Activated naive CD4-positive, alpha-beta T cell (primary cell): ENCODE measurements at places on chromosomes 11 and 22.

GRCh38 chr11:48004456-48004855 is 24.1 kb downstream of the PTPRJ start:
- no peak for DNase-seq

DNA sequence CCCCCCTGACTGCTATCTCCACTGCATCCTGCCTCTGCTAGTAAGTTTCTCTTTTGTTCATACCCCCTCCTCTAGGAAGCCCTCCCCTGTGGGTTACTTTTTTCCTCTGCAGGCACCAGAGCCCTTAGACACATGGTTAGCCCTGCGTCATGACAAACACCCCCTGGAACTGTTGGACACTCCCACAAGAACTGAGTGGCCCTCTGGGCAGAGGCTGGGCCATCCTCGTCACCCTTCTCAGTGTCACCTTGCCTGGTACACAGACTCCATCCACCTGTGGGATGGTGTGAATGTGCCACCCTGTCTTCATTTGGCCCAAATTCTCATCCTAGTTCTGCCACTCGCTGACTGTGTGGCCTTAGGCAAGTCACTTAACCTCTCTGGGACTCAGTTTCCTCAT is 4.1 kb upstream of the RAB3IL1 start:
- no peak for DNase-seq

GRCh38 chr11:11636671-11637070 is 14.9 kb upstream of the GALNT18 start:
- no peak for DNase-seq

DNA sequence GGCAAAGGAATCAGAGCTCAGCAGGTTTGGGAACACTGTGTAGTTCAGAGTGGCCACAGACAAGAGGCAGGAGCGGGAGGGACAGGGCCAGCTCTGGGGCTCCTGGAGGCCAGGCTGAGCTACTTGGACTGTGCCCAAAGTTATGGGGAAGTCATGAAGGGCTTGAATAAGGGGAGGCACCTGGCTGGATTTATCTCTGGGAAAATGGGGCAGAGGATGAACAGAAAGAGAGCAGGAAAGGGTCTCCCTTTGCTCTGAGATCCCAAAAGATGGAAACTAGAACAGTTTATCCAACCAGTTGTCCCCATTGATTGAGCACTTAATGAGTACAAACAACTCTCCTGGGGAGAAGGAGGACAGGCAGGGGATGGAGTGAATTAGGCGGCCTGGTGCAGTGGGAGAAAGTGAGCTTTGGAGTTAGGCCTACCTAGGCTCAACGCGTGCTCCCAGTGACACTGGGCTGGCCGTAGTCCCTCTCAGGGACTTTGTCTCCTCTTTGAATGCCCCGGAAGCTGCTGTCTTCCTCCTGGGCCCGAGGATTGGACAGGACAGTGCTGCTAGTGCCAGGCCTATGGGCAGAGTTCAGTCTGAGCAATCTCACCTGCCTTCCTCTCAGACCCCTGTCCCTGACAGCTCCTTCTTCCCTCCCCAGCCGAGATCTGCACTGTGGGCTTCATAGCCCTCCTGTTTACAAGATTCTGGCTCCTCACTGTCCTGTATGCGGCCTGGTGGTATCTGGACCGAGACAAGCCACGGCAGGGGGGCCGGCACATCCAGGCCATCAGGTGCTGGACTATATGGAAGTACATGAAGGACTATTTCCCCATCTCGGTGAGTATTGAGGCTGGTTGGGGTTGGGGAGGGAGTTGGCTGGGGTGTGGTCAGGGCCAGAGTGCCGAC is 2.0 kb downstream of the MOGAT2 start:
- DNase-seq = no peak

DNA sequence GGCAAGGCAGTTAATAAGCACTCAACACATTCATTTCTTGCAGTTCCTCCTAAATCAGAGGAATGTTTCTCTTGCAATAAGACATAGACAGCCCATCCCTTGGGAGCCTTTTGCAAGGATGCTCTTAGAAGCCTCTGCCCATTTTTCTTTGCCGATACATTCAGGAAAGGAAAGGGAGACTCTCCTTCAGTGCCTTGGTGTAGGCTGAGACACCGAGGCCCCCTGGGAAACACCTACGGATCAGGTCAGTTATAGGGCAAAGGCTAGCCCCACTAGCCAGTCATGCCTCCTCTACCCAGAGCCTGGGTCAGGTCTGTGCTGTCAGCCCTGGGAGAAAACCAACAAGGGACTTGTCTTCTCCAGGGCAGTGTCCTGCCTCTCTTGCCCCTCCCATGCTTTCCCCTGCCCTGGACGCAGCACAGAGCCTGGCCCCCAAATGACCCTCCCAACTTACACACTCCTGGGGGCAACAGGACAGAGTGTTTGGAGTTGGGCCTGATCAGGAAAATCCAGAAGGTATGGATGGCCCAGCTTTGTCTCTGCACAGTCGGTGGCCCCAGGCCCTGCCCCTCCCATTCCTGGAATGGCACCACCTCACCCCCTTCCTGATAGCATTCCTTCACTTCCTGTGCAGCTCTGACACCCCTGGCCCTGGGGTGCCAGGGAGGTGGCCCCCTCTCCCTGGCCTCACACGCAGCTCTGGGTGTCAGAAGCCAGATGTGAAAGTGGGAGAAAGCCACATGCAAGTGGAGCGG is 18.3 kb downstream of the ANKK1 start:
- DNase-seq = no peak

GRCh38 chr11:92504004-92504403 is 279.4 kb downstream of the FAT3 start:
- no peak for DNase-seq

DNA sequence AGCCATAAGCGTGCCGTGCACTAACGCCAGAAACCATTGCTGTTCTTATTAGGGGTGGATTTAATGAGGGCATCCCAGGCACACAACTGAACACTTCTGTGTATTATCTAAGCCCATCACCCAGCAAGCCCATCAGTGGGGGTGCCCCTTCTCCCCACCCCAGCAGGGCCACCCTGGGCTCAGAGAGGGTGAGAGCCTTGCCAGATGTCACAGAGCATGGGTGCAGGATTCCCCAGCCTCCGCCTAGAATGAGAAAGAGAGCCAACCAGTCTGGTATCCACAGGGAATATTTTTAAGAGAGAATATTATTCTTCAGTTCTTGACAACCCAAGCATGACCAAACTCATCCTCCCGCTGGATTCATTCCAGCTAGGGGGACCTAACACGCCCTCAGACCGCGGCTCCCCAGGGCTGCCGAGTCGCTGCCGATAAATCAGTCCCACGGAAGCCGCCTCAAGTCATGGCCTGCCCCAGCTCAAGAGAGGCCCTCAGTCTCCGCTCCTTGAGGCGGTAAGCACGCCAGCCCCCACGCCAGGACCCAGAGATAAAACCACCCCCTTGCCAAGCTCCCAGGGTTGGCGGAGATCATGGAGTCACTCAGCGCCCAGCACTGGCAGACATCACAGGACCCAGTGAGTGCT is 47.2 kb downstream of the MN1 start:
- no peak for DNase-seq

GRCh38 chr22:39953101-39953500 is 7.1 kb upstream of the TMA7B start:
- DNase-seq = no peak

DNA sequence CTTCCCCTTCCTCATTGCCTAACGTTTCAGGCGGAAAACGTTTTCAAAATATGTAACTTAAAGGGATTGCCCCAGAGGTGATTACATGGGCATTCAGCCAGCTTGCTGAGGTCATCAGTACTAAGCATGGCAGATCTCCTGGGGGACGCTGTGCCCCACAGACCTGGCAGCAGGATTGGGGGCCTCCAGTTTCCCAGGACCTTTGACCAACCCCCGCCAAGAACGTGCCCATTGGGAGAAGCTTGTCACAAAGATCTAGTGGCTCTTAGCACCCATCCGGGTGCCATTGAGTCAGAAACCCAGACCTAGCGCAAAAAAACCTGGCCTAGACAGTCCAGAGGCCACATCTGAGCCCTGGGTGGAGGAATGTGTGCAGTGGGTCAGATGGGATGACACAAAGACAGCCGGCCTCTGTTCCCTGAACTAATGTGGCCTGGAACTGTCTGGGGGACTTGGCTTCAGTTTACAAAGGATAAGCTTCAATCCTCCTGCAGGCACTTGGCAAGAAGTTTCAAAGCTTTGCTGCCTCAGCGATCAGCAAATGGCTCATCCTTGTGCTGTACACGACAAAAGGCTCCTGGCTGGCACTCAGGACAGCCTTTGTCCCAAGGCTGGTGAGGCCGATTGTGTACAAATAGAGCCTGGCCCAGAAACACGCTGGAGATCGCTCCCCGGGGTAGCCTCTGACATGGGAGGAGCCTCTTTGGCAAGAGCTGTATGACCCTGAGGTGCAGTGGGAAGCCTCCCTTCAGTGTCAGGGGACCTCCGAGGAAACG is 9.5 kb downstream of the C1QTNF6 start:
- no peak for DNase-seq

DNA sequence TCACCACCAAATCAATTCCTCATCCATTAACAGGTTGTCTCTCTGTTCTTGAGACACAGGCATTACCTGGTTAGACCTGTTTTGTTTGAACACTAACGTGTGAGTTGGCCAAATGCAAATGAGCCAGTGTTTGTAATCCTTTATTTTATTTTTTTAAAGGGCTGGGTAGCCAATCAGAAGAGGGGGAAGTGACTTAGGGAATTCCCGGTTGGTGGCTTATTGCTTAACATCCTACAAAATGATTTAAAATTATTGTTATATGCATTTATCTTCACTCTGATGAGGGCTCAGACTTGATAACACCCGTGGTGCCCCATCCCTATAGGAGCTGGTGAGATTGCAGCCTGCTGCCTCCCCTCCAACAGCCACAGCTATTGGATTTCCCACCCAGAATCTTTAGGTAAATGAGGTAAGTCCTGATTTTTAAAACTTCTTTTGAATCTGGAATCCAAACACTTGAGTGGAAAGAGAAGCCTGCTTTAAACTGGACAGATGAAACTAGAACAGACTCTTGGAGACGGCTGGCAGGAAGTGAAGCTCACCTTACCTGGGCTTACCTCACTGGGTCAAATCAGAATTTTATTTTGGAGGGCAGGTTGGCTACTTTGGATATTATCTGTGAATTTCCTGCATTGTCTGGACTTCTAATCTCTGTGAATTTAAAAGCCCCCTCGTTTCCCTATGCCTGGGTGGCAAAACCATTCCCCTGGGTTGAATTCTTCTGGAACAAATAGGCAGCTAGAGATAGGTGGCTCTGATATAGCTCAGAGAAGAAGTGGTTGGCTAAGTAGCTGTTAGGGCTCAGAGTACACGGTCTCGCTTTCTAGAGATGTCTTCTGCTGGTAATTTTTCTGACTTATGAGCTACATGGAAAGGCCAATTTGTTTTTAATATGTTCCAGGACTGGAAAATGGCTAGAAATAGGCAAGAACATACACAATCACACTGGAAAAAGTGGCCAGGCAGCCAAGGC is at the start of gene EHF:
EHF (plus strand) TSS at position 274 of the 973 bp plus-strand sequence. CDS start 21,538 bp downstream, outside the sequence.
- no peak for DNase-seq

- no peak for DNase-seq
Observed at GRCh38 chr22:46617207-46617985, 2.8 kb upstream of the GRAMD4 start.

DNA sequence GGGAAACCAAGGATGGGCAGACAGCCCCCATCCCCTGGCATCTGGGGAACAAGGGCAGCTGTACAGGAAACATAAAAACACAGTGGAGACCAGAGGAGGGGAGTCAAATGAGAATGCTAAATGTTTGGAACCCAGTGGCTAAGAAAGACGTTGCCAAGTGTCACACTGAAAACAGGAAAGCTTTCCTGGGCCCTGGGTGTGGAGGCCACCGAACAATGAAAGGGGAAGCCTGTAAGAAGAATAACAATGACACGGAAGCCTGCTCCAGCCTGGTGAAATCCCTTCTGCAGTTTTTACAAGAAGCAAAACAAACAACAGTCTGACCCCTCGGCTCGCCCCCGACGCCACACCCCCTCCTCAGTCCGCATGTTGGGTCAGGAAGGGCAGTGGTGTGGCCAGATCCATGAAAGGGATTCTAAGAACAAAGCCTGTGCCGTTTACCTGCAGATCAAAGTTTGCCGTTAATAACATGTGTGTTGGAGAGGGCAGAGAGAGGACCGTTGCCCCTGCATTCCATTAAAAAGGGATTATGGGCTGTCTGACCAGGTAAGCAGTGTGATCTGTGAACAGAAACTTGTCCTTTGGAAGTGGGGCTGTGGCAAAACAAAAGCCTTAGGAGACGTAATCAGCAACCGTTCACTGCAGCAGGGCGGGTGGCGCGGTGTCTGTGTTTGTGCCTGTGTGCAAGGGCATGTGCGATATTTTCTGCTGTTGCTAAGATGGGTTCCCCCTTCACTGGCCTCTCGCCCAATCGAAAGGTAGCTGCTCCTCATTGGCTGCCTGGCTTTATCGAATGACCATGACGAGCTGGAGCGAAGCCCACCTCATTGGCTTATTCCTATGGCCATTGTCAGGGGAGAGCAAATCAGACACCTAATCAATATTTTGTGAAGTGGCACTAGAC is 113.7 kb upstream of the BLID start:
- DNase-seq = no peak

- no peak for DNase-seq
Observed at GRCh38 chr11:76186776-76187279, 19.5 kb downstream of the WNT11 start.

- no peak for DNase-seq
Observed at GRCh38 chr22:30185549-30185948, 61.0 kb downstream of the LIF start.

DNA sequence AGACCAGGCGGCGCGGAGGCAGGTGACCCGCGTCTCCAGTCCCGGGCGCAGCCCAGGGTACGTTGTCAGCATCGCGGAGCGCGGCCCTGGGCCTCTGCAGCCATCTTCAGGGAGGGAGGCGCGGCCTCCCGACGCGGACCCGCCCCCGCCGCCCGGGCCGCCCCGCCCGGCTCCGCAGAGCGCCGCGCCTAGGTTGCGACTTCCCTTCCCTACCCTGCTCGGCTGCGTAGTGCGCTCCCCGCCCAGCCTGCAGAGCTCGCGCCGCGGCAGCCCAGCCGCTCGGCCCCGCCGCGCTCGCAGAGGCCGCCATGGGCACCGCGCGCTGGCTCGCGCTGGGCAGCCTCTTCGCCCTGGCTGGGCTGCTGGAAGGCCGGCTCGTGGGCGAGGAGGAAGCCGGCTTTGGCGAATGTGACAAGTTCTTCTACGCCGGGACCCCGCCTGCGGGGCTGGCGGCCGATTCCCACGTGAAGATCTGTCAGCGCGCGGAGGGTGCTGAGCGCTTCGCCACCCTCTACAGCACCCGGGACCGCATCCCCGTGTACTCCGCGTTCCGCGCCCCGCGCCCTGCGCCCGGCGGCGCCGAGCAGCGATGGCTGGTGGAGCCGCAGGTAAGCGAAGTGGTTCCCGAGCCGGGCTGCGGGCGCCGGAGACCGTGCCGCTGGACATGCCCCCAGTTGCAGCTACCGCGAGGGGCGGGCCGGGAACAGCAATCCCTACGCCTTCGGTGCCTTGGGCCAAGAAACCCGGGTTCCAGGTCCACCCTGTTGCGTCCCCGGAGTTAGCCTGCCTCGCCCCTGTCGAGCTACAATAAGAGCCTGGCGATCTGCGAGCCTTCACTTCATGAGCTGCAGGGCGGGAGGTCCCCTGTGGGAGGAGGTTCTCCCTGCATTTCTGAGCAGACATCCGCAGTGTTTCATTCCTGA is at the start of gene ENDOD1:
ENDOD1 (plus strand) TSS at position 227 of the 923 bp plus-strand sequence; CDS start at position 309, 82 bp downstream.
- peak; percentile 81 for DNase-seq

- no peak for DNase-seq
Observed at GRCh38 chr11:113724778-113725177, 18.7 kb upstream of the TMPRSS5 start.

- DNase-seq = no peak
Observed at GRCh38 chr11:125935618-125936199, 10.1 kb upstream of the VSIG10L2 start.
